ENCODE measurements at places on chromosomes 7 and 10.

- no peak for DNase-seq
Measured at GRCh38 chr7:130733931-130734814, at the start of gene KLF14. Gene KLF14 (minus strand): TSS chr7:130734207. CDS start chr7:130734033, 174 bp downstream.

- DNase-seq: no peak
Measured at GRCh38 chr7:17274551-17275245, 23.8 kb upstream of the AHR start.

DNA sequence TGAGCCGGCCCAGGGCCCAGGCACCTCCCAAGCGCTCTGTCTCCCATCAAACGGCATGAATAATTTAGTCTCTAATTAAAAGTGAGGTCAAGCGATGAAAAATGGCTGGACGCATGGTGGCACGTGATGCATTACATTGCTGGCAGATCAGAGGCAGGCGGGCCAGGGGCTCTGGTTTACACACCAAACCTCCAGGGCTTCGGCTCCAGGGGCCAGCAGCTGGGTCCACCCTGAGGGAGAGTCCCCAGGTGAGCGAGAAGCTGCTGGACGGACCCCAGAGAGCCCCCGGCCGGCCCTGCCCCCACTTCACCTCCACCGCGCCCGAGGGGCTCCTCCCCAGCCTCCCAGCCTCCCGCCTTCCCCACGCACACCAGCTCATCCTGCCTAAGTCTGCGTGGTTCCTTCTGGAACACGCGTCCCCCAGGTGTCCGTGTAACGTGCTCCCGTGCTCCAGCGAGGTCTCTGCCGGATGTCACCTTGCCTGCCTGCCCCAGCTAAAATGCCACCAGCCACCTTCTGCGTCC lies 23.2 kb downstream of the UNCX start:
- no peak for DNase-seq

- DNase-seq: no peak
Measured at GRCh38 chr7:115122388-115122787, 200.5 kb downstream of the MDFIC start.

DNA sequence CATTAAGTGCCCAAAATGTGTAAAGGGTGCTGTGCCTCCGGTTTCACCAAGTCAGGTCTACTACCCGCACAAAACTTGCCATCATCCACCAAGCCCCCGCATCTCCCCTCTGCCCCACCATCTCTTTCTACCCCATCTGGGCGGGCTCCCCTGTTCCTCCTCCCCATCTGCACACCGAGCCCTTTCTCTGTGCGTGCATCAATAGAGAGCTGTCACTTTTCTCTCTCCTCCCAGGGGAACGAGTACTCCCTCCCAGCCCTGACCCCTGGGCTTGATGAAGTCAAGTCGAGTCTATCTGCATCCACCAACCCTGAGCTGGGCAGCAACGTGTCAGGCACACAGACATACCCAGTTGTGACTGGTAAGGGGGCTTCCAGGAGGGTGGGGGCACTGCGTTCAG lies 63.5 kb downstream of the PAX2 start:
- DNase-seq: no peak

DNA sequence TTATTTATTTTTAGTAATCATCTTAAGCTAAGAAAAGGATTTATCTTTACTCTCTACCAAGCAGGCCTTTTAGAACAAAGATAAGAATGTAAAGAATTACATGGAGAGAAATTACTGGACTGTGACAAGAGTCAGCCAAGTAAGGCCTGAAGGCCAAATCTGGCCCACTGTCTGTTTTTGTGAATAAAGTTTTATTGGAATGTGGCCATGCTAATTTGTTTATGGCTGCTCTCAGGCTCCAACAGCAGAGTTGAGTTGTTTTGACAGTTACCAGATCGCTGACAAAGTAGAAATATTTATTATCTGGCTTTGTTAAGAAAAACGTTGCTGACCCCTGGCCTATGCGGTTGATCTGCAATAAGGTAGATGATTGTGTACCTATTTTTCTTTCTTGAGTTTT lies 6.1 kb downstream of the ARID5B start:
- DNase-seq: no peak

GRCh38 chr10:7027913-7028808 lies 382.7 kb downstream of the SFMBT2 start:
- DNase-seq: no peak

DNA sequence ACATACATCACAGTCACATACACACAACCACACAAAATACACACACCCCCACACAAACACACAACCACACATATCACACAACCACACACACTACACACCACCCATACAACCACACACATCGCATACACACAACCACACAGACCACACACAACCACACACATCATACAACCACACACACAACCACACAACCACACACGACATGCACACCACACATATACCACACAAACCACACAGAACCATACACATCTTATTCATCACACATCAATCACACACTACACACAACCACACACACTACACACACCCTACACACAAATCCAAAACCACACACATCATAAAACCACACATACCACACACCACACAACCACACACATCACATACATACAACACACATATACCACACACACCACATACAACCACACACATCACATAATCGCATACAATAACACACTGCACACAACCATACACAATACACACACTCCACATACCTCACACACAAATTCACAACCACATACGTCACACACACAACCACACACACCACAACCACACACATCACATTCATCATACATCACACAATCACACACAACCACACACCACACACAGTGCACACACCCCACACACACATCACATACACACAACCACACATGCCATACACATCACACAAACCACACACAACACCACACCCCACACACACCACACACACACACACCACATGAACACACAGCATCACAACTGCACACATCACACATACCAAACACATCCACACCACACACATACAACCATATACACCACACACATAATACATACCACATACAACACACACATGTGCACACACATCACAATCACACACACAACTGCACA lies 30.4 kb downstream of the GPRIN2 start:
- DNase-seq: no peak

DNA sequence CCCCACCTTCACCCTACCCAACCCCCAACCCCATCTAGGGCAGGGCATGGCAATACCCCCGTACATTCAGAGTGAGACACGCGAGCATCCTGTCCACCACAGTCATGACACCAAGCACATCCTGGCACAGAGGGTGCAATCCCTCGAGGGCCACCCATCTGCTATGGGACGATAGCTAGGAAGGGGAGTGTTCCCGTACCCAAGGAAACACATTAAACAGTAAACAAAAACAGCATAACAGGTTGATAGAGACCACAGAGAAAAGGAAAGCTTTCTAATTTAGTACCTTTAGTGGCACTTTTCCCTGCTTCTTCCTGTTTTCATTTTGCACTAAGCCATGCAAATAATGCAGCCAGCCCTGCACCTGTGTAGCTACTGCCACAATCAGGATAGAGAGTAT lies 2.3 kb upstream of the SMKR1 start:
- no peak for DNase-seq

Data from amniotic stem cell (primary cell).